ENCODE measurements at places on chromosomes 3 and 15.

GRCh38 chr3:31106912-31107311 lies 212.5 kb upstream of the GADL1 start:
- ATAC-seq, result no peak

- ATAC-seq, result no peak
Observed at GRCh38 chr15:31806106-31806505, 224.2 kb upstream of the CHRNA7 start.

DNA sequence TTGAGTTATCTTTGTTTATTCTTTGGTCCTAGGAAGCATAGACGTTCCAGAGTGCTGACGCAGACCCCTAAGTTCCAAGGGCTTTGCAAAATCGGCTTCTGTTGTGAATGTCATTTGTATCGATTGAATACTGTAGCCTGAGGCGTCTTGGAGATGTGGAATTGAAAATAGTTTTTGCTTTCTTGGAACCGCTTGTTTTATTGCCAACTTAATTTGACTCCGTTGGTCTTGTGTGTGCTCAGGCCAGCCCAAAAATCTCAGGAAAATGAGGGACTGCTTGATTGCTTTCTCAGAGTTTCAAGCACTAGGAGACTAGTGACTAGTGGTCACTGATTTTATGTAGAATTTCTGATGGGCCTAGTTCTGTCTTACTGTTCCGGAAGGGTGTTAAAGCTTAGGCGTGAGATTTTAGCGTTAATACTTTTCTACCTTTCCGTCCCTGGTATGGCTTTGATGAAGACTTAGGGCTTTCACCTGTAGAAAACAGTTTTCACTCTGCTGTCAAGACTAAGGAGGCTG lies 263 bp upstream of the UTS2B start:
- no peak for ATAC-seq

DNA sequence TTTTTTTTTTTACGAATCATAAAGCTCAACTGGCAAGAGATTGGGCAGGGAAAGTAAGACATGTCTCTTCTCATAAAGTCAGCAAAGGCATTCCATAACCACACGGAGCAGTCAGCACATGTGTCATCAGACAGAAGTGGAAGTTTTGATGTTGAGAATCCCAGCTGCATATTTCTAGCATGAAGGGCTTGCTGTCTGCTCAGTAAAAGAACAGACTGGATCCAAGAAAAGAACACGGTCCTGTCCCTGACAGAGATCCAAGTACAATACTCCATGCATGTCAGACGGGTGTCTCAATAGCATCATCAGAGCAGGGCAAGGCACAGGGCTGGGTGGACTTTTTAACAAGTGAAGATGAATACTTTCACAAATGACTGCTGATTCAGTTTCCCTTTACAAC lies 38.2 kb downstream of the ABI3BP start:
- no peak for ATAC-seq

DNA sequence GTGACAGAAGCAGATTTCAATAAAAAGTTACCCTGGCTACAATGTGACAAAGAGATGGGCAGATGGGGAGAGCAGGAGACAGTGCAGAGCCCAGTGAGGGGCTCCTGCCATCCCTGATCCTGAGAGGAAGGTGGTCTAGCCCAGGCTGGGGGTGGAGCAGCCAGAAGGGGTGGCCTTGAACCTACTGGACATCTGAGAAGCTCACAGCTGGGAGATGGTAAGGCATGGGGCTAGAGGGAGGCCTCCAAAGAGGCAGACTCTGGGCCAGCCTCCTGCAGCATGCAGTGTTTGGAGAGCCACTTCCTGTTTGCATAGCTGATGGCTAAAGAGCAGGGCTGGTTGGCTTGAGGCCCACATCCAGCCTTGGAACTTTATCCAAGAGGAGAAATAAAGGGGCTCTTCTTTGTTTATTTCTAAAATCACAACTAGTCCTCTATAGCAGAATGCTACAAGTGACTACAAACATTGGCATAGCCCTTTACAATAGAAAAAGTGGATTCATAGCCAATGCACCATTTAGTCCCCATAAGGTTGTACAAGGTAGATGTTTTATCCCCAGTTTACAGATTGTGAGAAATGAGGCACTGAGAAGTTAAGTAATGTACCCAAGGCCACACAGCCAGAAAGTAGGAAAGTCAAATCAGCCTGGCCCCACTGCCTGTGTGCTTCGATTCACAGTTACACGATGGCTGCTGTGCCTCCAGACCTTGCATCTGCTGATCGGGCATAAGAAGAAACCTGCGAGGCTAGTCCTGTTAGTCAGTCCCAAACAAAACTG lies 4.6 kb downstream of the EFCC1 start:
- no peak for ATAC-seq

GRCh38 chr3:63523100-63523499 lies 129.4 kb upstream of the SNTN start:
- ATAC-seq, result no peak

GRCh38 chr3:129627350-129628168 lies 21.1 kb upstream of the PLXND1 start:
- ATAC-seq, result peak; percentile 65

GRCh38 chr15:80599359-80599758 lies 95.8 kb upstream of the ABHD17C start:
- ATAC-seq, result peak; percentile 59

DNA sequence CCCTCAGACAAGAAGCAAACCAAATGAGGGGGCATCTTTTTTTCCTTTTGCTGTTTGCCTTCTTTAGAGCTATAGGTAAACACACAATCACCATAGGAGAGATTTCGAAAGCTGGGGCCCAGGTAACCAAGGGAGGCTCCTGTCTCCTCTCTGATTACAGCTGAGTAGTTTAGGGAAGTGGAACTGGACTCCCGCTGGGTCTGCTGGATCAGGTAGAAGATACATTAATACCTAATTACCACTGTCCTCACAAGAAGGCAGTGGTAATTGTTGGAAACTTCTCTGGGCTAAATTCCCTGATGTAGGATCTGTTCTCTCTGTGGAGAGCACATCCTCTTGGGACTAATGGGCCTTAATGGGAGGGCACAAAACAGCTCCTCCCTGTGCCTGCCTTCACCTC lies 32.7 kb downstream of the HDC start:
- no peak for ATAC-seq

GRCh38 chr3:17110660-17111396 lies 226.1 kb downstream of the PLCL2 start:
- no peak for ATAC-seq

GRCh38 chr3:122088531-122088930 lies 33.4 kb downstream of the CD86 start:
- no peak for ATAC-seq

DNA sequence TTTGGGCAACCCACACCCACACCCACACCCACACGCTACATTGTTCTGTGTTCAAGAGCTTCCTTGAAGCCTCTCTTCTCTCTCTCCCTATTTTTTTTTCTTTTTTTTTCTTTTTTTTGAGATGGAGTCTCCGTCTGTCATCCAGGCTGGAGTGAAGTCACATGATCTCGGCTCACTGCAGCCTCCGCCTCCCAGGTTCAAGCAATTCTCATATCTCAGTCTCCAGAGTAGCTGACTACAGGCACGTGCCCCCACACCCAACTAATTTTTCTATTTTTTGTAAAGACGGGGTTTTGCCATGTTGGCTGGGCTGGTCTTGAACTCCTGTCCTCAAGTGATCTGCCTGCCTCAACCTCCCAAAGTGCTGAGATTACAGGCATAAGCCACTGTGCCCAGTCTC lies 271.1 kb downstream of the SHQ1 start:
- no peak for ATAC-seq

GRCh38 chr3:155317211-155317610 lies 23.7 kb upstream of the STRIT1 start:
- ATAC-seq, result no peak

- no peak for ATAC-seq
Observed at GRCh38 chr3:195104340-195104739, 166.6 kb downstream of the XXYLT1 start.

DNA sequence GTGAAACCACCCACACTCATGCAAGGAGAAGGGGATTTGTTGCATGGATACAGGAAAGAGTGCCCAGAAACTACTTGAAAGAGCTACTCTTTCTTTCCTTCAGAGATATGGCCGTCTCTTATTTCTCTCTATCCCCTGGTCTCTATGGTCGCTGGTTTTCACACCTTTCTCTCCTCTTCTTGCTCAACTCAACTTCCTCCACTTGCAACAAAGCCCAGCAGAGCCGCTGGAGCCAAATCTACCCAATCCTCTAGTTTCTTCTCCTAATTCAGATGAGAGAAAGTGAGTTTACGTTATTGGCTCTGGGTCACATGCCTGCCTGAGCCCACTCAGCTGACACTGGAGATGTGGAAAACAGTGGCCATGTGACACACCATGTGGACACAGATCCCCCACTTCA lies 215.2 kb downstream of the OSBPL10 start:
- no peak for ATAC-seq

DNA sequence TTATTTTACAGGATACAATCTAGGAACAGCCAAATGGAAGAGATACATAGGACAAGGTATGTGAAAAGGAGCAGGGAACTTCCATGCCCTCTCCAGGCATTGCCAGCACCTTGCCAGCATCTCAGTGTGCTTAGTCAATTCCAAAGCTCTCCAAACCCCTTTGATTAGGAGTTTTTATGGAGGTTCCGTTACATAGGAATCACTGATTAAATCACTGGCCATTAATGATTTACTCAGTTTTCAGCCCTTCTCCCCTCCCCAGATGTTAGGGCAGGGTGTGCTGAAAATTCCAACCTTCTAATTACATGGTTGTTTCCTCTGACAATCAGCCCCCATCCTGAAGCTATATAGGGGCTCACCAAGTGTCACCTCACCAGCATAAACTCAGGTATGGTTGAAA lies 11.5 kb downstream of the MYLK start:
- no peak for ATAC-seq

DNA sequence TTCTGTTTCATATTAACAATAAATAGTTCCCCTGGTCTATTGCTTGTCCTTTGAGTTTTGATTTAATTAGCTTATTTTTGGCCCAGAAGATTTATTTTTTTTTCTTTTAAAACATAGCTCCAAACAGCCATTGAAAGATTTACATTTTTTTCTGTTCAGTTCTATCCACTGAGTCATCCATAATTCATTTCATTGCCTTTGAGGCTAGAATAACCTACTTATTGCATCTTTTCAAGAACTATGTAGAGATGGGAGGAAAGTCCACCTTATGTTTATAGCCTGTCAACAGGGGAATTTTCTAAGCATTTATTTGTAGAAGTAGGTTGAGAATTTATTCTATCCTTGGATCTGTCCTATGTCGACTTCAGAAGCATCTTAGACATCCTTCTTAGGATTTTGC lies 53.4 kb upstream of the CHD2 start:
- ATAC-seq, result no peak

GRCh38 chr15:93479715-93480114 lies 390.7 kb upstream of the RGMA start:
- ATAC-seq, result no peak

- ATAC-seq, result no peak
Observed at GRCh38 chr15:33179874-33180273, 14.6 kb downstream of the FMN1 start.

DNA sequence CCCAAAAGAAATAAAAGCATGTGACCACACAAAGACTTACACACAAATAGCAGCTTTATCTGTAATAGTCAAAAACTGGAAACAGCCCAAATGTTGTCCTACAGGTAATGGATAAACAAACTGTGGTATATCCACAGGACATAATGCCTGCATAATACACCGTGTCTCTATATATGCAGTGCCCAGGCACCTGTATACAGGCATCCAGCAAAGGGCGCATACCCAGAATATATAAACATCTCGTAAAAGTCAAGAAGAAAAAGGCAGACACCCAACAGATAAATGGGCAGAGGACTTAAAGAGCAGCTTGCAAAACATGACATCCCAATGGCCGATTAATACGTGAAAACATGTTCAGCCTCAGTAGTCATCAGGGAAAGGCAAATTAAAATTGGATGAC lies 7.2 kb downstream of the OSBPL10 start:
- ATAC-seq, result no peak

DNA sequence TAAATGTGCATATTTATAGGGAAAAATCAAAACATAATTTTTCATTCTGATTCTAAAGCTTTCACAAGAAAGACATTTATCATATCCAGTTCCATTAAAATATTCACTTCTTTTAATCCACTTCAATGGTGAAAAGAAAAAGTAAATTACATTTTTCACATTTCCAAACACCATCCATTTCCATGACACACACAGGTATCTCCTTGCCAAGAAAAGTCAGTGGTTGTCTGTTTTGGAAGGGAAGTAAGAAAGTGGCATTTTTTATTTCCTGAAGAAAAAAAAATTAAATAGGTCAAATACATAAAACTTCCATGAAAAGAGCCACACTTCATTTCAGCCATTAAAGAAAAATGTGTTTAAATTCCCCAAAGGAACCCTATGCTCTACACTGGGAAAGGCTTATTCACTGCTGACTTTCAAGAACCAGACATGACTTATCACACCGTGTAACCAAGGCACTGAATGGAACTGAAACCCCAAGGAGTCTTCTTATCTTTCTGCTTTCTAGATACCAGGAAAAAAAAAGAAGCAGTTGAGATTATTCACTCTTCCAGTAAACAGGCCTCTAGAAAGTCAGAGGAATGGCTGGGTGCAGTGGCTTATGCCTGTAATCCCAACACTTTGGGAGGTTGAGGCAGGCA lies 44.5 kb downstream of the OSBPL10 start:
- ATAC-seq, result no peak

DNA sequence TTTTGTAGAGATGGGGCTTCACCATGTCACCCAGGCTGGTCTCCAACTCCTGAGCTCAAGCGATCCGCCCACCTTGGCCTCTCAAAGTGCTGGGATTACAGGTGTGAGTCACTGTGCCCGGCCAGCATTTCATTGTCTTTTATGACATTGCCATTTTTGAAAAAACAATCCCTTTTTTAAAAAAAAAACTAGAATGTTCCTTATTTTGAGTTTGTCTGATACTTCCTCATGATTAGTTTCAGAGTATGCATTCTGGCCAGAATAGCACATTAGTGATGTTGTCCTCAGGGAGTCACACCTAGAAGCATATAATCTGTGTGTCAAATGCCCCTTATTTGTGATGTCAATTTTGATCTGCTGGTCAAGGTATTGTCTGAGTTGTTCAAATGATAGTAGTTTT lies 21.2 kb upstream of the NMD3 start:
- ATAC-seq, result no peak

- no peak for ATAC-seq
Observed at GRCh38 chr15:64122936-64123351, 27.2 kb downstream of the SNX1 start.

DNA sequence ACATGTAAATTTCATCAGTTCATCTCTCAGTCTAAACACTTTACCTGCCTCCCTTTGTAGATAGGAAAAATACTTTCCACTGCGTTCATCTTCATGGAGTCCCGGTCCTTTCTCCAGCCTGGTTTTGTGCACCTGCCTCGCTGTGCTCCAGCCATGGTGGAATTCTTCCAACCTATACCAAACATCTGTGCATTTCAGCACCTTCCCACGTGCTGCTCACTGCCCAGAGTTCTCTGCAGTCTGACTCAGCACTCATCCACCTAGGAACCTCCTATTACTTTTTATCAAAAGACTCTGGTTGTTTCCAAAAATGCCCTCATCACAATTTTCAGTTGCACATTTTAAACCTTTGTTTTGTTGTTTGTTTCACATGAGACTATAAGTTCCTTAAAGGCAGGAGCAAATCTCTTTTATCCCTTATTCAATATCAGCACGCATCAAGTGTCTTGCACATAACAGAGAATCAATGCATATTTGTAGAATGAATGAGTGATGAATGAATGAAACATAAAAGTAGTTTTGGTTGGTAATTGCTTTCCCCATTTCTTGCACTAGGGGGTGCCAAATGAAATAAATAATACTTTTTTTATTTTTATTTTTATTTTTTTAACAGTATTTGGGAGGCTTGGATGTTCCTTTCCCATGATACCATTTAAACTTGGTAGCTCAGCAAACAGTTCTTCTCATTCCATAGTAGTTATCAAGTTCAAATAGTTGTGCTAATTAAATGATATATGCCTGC lies 30.2 kb upstream of the ADAMTS9 start:
- no peak for ATAC-seq

All from esophagus mucosa (tissue), 1 donor.